CD4-positive, alpha-beta T cell treated with Interleukin-2 at 100 ng/mL for 4 hours (primary cell): ENCODE measurements at places on chromosomes 1 and 21.
A peak's percentile ranks its signal among the peaks of the same experiment; 100 is the strongest.

DNA sequence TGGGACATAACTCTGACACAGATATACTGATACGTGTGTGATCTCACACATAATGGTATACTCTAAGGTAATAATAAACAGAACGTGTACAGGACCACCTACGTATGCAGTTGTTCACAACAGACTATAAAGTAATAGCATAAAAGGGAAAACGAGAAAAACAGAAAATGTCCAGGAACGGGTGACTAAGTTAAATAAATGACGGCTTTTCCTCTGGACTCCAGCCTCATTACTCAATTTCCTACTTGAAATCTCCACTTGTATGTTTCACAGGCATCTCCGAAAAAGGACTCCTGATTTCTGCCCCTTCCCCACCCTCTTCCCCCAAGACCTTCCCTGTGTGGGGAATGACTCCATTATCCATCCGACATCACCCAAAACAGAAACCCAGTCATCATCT is 95.1 kb downstream of the JAK1 start:
- no peak for DNase-seq

DNA sequence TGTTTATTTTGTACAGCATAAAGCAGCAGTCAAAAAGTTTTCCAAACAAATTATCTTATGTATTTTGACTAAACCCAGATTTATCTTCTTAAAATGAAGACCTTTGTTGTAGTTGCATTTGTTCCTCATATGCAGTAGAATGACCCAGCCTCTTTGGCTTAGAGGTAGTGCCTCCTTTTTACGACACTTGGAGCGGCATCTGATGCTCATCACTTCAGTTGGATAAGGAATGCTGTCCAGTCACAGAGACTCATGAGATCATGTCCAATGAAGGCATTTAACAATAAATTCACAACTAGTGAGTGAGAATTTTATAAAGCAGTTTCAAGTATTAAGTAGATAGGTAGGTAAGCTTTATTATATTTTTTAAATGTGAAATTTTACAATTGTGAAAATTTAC is 35.2 kb downstream of the PTPRC start:
- DNase-seq = no peak

DNA sequence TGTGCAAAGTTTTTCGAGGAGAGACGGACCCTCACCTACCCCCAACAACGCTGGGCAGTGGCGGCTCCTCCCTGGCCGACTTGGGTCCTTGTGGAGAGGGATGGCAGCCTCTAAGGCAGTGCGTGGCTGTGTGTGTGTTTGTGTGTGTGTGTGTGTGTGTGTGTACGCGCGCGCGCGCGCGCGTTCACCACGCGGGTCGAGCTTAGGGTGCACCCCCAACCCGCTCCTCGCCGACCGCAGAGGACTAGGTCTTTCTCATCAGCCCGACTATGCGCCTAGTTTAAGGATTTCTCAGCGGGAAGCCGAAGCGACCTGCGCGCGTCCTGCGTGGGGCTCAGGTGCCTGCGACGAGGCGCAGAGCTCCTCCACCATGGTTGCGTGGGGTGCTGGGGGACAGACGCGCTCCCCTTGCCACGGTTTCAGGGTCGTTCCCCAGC is 940 bp downstream of the SOX13 start:
- DNase-seq = no peak

DNA sequence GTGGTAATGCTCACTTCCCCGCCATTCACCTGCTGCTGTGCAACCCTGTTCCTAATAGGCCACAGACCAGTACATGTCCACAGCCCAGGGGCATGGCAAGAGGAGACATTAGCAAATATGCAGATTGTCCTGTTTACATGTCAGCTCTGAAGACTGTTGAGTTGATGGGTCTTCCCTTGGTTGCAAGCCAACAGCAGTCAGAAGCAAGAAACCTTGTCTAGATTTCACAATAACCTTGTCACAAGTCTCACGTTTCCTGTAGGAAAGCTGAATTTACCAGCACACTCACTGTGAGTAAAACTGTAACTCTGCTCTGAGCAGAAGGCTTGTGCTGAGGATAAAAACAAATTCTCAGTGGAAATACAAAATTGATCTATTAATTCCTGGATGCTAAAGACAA is 195.1 kb downstream of the HLX start:
- DNase-seq = no peak

DNA sequence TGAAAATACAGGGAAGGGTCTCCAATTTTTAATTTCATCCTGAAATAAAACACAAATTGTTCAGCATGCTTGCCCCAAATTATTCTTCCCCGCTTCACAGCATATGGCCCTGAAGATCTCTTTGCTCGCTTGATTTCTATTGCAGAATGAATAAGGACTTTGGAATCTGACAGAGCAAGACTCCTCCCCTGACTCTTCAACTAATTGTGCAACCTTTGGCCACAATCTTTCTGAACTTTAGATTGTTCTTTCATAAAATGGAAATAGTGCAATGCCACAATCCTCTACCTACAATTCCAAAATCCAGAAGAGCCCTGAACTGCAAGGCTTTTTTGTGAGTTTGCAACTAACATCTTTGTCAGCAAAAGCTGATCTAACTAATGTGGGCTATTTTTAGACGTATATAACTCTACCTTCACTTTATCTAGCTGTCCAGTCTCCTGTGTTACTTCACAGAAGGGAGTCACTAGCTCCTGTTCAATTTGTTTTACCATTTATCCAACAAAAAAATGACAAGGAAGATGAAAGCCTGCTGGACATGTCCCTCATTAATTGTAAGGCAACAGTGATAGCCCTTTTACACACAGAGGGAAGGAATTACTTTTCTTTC is 13.4 kb downstream of the RNASEL start:
- no peak for DNase-seq

DNA sequence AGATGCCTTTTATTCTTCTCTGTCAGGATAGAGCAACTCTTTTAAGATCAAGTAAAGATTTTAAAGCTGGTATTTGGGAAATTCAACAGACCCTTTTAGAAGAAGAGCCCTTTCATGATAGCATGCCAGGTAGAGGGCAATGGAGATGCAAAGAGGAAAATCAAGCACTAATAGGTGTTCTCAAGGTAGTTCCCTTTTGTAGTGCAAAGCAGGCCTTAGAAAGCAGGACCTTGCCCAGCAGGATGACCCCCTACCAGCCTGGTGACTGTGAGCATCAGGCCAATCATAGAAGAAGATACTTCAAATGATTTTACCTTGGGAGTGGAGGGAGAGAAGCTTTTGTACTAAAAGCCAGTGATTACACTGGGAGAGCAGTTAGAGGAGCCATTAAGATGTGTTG is 381.4 kb upstream of the ZRANB2 start:
- no peak for DNase-seq

DNA sequence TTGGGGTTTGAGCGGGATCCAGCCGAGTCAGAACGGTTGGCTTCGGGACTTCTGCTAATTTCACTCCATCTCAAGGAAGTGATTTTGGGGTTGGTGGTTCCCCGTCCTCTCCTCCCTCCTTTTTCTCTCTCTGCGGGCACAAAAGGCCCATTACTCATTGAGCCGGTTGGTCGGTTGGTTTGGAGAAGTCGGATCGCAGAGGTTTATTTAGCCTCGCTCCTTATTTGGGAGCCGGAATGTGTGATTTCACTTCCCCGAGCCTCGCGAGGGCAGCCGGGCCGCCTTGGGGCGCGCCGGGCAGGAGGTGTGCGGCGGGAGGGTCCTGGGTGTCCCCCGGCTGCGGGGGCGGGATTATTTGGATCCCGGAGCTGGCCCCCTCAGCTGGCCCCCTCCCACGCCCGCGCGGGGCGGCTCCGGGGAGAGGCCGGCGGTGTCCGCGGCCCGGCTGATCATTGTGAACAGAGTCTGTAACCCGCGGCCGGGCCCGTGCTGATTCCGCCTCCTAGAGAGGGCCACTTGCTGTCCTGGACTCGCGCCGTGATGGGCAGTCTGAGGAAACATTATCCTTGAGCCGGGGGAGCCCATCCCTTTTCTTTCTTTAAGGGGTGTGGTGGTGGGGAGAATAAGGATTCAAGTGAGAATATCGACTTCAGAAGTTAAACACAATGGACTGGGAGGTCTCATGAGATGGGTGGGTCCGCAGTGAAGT is 1.2 kb downstream of the MAPKAPK2 start:
- DNase-seq = peak; percentile 69

- no peak for DNase-seq
These were observed 125.9 kb downstream of the RIPK4 start for GRCh38 chr21:41640748-41641509.

DNA sequence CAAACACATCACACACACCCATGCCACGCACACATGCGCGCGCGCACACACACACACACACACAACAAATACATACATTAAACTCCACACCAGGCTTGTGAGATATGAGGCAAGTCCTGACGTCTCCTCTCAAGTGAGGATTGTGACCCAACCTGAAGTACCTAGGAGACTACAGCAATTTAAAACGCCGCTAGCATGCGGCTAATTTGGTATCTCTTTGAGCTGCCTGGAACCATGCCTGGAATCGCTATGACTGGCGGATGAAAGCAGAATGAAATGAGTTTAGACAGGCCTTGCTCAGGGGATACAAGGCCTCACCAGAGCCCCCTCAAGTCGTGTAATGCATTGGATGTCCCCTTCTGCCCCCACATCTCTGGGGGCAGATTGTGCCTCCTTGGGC is 1.6 kb upstream of the RAB7B start:
- no peak for DNase-seq

DNA sequence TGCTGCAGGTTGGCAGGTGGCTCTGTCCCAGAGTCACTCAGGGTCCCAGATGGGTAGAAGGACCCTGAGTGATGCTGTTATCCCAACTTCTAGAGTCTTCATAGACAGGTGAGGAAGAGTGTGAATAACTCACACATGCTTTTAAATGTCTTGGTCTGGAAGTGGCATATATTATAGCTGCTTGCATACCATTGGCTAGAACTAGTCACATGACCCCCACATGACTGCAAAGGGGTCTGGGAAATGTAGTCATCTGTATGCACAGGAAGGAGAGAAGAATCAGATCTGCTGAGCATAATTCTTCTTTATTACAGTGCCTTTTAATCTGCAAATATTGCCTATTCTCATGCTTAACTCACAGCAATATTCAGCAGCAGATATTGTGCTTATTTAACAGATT is 28.2 kb upstream of the KLHDC7A start:
- no peak for DNase-seq

- DNase-seq = no peak
These were observed 58.5 kb downstream of the ATF6 start for GRCh38 chr1:161824618-161825017.

DNA sequence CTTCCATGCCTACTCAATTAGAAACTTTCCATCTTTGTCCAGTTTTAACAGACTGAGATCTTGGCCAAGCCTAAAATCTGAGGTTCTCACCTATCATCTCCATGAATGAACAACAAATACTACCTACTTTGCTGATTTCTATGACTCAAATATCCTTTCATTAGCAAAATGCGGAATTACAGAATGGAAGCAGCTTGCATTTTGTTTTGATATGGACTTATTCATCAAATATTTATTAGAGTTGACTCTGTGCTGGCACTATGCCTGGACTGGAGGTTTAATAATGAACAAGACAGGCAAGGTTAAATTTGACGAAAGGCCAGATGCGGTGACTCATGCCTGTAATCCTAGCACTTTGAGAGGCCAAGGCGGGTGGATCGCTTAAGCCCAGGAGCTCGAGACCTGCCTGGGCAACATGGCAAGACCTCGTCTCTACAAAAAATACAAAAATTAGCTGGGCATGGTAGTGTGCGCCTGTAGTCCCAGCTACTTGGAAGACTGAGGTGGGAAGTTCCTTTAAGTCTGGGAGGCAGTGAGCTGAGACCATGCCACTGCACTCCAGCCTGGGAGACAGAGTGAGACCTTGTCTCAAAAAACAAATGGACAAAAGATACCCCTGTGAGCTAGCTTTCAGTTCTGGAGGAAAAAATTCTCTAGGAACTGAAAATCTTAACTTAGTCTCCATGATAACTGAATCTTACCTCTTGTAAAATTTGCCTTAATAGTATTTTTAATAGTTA is 29.4 kb upstream of the SOD1 start:
- no peak for DNase-seq

DNA sequence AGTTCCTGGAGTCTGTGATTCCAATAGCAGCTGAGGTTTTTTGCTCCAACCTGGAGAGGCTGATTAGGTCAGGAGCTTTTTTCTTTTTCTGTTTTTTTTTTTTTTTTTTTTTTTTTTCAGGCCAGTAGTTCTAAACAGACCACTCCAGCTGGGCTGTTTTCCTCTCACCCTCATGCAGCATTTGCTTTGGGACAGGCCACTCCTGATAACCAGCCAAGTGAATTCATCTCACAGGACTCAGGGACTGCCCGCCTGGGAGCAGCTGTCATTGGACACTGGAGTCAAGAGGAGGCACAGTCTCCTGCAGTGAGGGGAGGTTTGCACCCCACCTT is 22.9 kb downstream of the PLXNA2 start:
- DNase-seq = no peak

DNA sequence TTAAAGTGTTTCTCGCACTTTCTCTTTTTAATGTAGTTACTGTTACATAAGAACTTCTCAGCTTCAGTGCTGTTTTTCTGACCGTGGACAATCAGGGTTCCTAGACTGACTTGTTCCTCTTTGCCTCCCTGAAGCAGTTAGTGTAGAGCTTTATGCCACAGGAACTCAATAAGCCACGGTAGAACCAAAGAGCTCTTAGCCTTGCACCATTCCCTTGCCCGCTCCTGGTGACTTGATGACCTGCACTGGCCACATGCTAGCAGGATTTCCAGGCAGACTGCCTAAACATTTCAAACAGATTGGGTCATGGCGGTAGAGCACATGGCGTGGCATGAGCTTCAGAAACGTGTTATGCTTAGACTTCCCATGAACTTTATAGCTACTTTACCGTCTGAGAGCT is 18.8 kb upstream of the FASLG start:
- DNase-seq = no peak

DNA sequence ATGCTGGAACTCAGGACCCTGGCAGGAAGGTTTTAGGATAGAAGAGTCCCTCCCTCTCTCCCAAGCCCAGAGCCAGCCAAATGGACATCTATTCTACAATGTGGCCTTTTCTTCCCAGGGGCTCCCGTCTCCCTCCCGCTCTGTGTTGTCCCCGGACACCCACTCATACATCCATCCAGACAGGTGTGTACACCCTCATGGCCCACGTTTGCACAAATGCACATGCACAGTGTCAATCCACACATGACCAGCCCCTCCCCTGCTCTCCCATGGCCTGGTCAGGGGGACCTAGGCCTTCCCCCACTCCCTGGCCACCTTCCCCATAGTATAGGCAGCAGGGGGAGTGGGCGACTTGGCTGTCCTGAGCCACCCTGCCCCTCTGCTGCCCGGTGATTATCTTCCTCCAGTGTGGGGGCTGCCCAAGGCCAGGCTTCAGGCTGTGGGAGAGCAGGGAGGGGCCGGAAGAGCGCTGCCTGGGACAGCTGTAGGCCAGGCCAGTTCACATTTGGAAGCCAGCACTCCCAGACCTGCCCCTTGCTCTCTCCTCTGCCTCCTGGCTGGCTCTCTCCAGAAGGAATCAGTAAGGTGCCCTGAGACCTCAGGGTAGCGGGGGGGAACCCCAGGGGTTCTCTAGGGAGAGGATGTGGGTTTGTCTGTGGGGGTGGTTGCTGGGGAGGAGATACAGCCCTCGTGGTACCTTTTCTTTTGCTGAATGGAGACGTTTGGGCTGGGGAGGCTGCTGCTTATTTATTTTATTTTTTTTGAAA is 4.1 kb upstream of the PTPN7 start:
- peak; percentile 77 for DNase-seq

- no peak for DNase-seq
These were observed 157.3 kb downstream of the PEX14 start for GRCh38 chr1:10631811-10632593.

GRCh38 chr1:2239384-2239985 is 11.4 kb downstream of the SKI start:
- DNase-seq = no peak
